ENCODE measurements at places on chromosomes 11 and 22.

DNA sequence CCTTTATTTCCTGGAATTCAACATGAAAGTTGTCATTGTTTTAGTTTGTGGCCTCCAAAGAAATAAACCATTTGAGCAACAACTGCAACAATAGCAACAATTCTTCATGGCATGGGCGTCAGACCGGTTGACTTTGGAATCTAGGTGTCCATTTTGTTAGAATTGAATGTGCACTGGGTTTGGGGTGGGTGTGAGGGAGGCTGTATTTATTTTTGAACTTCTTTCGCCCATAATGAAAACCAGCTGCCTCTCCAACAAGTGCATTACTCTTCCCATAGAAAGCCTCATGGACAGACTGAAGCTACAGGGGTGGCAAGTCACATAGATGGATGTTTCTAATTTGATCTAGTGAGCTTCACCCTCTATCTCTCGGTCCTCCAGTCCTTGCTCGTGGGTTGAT, 85.4 kb downstream of the ADAMTS15 start:
- DNase-seq, result no peak

DNA sequence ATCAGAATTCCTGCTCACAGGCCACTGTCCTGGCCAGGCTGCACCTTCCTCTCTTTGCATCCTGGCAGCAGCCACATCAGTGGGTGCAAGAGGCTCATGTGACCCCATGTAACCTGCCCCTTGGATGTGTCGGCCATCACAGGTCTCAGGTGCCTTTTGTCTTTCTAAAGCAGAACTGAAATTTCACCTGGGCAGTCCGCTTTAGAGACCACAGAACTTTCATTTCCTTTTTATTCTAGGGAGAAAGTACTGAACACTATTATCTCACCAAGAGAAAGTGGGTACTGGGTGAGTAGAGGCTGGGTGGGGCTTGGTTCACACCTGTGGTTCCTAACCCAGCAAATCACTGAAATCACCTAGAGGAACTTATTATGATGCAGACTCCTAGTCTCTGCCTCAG, 51.7 kb upstream of the NUP160 start:
- peak; percentile 46 for DNase-seq

- no peak for DNase-seq
Observed at GRCh38 chr11:35620795-35621194, 2.5 kb downstream of the FJX1 start.

- DNase-seq, result no peak
Observed at GRCh38 chr11:108897071-108897481, 232.2 kb downstream of the DDX10 start.

GRCh38 chr22:37018086-37018814, 997 bp downstream of the TST start:
- no peak for DNase-seq

- DNase-seq, result no peak
Observed at GRCh38 chr22:29750029-29750428, 16.8 kb downstream of the ZMAT5 start.

GRCh38 chr22:49350441-49351121, 477.1 kb downstream of the BRD1 start:
- no peak for DNase-seq

GRCh38 chr11:33027846-33028536, 11.4 kb upstream of the TCP11L1 start:
- DNase-seq, result no peak

GRCh38 chr22:25403811-25404471, 160.5 kb upstream of the GRK3 start:
- DNase-seq, result peak; percentile 24

DNA sequence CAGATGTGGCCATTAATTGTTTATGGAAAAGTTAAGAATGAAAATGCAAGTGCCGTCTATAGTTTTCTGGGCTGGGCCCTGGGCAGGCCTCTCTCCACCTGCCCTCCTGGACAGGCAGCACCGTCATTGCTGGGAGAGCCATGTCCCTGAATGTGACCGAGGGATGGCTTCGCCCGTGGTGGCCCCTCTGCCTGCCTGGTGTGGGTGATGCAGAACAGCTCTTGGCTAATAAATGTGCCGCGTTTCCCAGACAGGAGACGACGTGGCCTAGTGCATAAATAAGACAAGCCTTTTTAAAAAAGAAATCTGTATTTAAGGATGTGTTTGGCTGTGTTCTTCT, 407.3 kb downstream of the TBC1D22A start:
- DNase-seq, result peak; percentile 9

DNA sequence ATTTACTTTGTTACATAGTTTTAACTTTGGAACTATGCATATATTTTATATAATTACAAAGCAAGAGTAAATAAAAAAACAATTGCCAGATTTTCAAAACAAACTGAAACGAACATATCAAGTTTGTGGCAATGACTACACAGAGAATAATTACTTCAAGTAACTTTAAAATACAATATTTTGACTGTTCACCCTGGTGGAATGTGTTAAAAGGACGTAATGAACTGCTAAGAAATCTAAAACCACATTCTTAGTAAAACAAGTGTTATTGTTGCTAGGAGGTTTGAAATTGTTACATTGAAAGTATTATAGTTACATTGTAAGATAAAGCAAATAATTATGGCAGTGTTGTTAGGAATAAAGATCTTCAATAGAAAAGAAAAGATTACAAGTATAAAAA, 71.4 kb downstream of the SFI1 start:
- DNase-seq, result no peak

DNA sequence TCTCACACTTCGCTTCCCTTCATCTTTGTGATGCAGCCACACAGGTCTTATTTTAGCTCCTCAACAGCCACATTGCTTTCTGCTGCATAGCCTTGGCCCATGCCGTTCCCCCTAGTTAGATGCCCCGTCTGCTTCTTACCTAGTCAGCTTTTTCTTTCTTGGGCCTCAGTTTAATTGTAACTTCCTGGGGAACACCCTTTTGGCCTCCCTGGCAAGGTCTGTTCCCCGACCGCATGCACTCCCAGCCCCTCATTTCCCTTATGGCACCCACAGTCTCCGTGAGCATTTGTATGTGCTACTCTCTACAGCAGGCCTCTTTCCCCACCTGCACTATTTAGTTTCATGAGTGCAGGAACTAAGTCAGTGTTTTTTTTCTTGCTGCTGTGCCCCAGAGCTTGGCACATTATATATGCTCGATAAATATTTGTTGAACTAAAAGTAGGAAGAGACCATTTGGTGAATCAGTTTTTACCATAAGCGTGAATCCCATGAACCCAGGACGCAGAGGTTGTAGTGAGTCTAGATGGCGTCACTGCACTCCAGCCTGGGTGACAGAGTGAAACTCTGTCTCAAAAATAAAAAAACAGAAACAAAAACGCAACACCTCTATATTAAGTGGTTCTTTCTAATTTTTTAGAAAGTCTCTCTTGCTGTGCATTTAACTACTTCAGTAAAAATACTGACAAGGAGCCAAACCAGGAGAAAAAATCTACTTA, 38.5 kb downstream of the TNRC6B start:
- DNase-seq, result peak; percentile 41

DNA sequence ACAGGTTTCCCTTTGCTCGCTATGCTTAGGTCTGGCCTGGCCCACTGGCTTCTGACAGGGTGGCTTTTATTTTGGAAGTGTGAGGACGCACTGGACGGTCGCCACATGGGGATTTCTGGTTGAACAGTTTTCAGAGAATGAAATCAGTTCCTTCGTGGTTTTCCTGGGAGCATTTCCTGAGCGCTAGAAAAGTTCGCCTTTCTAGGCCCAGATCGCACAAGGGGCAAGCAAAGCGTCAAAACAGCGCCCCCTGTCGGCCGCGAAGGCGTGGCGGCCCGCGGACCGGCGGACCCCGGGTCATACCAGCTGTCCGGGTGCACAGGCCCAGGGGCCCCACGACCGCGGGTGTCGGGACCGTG, 12.7 kb upstream of the CYP2R1 start:
- DNase-seq, result peak; percentile 85

- no peak for DNase-seq
Observed at GRCh38 chr11:95245038-95245437, 14.0 kb upstream of the SESN3 start.

GRCh38 chr22:45807156-45807915, 135.7 kb downstream of the ATXN10 start:
- no peak for DNase-seq

- DNase-seq, result peak; percentile 77
Observed at GRCh38 chr22:24434471-24435322, 7.3 kb downstream of the ADORA2A start.

- no peak for DNase-seq
Observed at GRCh38 chr22:31259798-31260473, 32.4 kb downstream of the PIK3IP1 start.

- DNase-seq, result peak; percentile 67
Observed at GRCh38 chr22:19892257-19892879, 37.7 kb upstream of the GNB1L start.

- DNase-seq, result peak; percentile 14
Observed at GRCh38 chr11:134514354-134514951, 102.4 kb upstream of the B3GAT1 start.

DNA sequence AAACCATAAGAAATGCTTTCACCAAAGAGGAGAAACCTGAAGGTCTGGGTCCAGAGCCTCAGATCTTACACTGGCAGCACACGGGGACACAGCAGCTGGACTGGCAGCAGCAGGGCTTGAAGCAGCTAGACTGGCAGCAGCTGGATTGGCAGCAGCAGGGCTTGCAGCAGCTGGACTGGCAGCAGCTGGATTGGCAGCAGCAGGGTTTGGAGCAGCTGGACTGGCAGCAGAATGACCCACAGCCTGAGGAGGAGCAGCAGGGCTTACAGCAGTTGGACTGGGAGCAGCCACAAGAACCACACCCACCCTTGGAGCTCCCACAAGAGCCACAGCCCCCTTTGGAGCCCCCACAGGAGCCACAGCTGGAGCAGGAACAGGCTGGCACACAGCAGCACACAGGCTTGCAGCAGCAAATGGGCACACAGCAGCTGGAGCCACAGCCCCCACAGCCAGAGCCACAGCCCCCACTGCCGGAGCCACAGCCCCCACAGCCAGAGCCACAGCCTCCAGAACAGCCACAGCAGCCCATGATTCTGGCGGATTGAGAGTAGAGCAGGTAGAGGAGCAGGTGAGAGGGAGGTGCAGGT, at the start of gene KRTAP5-11:
Gene KRTAP5-11, minus strand, starts transcription at position 567 of the 587 bp plus-strand sequence. Its CDS starts 38 bp downstream, at position 529.
- DNase-seq, result no peak
